ENCODE measurements at places on chromosomes 4 and X.

DNA sequence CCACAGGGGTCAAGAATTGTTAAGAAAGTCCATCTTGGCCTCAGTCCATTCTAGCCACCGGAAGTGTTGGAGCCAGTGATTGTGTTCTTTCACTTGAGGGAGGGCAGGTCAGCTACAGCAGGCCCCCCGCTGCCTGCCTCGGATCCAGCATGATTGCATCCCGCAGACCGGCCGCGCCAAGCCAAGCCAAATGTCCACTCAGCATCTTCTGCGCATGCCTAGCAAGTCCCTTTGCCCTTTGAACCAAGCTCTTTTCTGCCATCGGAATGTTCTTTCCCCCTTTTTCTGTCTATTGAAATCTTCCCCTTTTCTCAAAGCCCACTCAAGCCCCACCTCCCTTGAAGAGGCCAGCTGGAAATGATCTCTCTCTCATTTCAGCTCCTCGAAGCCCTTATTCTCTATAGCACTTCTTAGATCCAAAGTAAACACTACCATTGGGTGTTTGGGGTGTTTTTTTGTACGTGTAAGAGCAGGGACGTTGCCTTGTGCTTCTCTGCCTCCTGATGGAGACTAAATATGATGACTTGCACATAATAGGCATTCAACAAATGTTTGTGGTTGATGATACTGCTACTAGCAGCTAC lies 147.8 kb upstream of the BCOR start:
- no peak for DNase-seq

DNA sequence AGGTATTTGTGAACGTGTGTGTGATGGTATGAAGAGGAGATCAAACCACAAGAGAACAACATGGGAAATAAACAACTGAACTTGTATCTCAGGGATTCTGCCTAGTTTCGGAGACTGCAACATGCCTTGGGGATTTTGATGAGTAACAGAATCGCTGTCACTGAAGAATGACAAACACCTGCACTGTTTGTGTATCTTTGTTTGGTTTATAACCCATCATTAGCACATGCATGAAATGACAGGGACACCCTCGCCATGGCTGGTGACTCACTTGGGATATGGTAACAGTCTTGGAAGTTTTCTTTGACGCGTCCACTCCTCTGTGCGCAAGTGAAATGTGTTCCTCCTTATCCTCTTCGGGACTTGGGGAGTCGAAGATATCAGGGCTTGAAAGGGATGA lies 30.3 kb upstream of the MAP3K15 start:
- no peak for DNase-seq

GRCh38 chrX:44536198-44536597 lies 6.5 kb downstream of the FUNDC1 start:
- no peak for DNase-seq

DNA sequence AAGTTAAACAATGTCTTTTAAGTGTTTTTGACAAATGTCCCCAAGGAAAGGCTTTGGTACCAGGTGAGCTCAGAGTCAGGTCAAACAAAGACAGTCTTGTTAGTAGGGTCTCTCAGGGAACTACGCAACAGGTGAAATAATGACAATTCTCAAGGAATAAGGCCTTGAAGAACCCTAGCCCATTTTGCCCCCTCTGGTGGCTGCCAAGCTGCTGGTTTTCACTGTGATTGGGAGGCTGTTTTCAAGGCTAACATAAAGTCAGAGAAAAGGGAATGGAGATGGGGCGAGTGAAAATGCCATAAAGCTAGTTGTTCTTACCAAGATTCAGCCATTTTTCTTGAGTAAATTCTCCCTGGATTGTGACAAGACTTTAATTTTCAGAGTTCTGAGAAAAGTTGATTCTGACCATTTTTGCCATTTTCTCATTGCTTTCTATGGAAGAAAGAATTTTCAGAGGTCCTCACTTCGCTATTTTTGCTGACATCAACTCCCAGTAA lies 58.7 kb downstream of the RWDD4 start:
- no peak for DNase-seq

DNA sequence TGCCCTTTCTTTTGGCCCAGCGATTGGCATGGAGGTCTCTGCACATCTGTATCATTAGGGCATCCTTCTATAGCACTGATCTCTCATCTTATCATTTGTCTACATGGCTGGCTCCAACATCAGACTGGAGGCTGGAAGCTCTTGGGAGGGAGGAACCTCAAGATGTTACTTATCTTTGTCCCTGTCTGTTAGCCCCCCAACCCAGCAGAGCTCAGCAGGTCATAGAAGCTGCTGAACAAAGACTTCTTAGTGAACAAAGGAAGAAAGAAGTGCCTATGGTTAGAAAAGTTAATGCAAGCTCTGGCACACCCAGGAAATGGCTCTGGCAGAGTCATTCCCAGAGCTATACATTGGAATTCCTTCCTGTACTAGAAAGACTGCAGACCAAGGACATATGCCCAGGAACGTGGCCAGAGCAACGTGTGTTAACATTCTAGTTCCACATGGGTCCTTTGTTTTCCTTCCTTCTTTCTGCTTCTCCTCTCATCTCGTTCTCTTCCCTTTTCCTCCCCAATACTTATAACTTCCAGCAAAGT lies 74.0 kb downstream of the SEL1L3 start:
- DNase-seq: no peak

- peak; percentile 18 for DNase-seq
These were observed 1.8 kb downstream of the CPEB2 start for GRCh38 chr4:15003891-15004738.
